Anterior cingulate cortex (tissue), 58 donors: ENCODE measurements at places on chromosomes 5 and 9.

DNA sequence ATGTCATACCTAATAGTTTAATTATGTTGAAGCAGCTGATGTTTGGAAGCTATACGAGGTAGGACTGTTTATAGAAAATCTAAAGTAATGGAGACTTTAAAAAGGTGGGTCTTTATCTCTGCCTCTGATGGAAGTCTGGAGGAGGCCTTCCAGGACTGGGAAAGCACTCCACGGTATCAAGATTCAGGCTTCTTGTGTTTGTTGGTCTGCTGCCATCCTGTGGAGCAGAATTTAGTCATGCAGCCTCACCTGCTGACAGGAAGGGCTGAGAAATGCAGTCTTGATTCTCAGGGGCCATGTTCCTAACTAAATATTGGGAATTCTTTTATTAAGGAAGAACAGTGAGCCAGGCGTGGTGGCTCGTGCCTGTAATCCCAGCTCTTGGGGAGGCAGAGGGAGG lies 15.9 kb downstream of the SPDL1 start:
- DNase-seq: no peak

GRCh38 chr5:80238778-80239679 lies 16.8 kb downstream of the SERINC5 start:
- peak; percentile 75 for DNase-seq

DNA sequence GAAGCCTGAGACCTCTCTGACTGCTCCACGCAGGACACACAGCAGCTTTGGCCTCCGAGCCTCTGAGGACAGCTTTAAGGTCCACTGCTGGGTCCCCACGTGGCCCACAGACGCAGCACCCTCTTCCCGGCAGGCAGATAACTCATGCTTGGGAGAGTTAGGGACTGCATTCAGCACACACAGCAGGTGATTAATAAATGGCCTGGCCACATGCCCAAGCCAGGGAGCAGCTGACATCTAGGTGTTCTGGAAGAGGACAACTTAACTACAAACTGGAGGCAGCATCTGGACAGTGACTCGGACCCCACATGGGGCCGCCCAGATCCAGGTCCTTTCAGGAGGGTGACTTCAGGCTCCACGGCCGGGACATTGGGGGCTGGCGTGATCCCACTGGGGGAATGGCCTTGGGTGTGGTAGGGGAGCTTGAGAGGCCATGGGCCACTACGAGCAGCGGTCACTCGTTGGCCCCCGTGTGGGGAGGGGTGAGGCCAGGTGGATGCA lies 11.3 kb downstream of the NINJ1 start:
- DNase-seq: no peak

GRCh38 chr5:72402381-72402890 lies 82.3 kb downstream of the PTCD2 start:
- no peak for DNase-seq

DNA sequence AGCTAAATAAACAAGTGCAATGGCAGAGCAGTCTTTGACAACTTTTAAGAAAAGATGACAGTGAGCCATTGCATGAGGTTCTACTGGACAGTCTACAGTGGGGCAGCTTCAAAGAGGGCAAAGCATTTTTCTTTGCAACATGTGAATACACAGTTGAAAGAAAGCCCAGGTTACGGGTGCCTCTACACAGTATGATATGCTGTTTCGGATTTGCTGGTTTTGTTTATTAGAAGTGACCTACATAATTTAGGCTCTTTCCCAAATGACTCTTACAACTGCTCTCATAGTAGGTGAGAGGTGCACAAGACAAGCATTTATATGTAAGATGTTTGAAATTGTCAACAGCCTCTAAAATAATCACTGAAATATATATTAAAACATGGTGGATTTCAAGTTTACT lies 62.4 kb downstream of the MEF2C start:
- no peak for DNase-seq

GRCh38 chr5:66660396-66660795 lies 64.2 kb downstream of the MAST4 start:
- DNase-seq: no peak

DNA sequence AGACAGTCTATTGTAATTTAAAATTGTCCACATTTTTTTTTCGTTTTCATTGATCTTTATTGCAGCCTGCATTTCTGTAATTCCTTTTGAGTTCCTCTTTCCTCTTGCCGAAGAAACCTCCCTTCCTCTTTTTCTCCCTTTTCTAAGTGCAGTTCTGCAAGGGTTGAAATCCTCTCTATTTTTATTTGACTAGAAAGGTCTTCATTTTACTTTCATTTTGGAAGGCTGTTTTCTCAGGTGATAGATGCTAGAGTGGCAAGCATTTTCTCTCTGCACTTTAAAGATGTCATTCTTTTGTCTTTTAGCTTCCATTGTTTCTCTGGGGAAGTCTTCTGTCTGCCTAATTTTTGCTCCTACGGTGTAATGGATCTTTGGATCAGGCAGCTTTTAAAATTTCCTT lies 248.5 kb downstream of the SMARCA2 start:
- DNase-seq: no peak

DNA sequence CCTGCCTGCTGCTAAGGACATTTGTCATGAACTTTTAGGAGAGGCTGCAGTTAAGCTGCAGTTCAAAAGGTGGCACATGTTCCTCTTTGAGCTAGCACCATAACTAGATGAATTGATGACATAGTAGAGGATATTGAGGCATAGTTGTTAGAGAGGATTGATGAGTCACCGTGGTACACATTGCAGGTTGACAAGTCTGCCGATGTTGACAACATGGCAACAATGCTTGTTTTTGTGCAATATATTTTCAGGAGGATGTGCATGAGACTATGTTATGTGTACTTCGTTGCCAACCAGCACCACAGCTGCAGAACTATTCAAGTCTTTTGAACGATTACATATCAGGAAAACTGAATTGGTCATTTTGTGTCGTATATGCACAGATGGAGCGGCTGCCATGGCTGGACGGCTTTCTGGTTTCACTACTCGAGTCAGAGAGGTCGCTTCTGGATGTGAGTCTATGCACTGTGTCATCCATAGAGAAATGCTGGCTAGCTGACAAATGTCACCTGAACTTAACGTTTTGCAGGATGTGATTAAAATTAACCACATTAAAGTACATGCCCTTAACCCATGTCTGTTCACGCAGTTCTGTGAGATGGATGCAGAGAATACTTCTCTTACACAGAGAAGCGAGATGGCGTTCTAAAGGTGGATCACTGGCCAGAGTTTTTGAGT lies 24.2 kb downstream of the ANP32B start:
- DNase-seq: no peak

DNA sequence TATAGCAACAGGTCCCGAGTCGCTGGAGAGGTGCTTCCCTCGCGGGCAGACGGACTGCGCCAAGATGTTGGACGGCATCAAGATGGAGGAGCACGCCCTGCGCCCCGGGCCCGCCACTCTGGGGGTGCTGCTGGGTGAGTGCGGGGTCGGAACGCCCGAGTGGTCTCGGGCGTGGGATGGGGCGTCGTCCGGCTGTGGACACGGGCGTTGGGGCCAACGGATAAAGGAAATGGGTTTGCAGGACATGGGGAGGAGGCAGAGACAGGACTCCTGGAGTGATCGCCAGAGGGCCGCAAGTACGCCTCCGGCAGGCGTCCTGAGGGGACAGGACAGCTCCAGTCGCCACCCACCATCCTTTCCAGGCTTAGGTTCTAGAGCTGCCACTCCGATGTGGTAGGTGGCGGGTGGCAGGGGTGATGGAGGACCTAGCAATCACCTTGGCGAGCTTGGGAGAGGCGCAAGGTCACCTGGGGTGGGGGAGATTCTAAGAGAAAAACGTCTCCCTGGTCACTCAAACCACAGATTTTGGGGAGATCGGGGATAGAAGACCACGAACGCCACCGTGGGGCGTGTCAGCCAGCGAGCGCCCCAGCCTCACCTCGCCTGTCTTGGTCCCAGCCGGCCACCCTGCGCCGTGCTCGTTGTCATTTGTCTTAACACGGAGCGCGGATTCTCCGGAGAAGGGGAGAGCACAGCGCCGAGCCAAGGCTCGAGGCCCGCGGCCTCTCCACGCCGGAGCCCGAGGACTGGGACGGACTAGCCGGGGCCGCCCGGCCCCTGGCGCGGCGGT lies 922 bp downstream of the LMX1B start:
- DNase-seq: no peak

DNA sequence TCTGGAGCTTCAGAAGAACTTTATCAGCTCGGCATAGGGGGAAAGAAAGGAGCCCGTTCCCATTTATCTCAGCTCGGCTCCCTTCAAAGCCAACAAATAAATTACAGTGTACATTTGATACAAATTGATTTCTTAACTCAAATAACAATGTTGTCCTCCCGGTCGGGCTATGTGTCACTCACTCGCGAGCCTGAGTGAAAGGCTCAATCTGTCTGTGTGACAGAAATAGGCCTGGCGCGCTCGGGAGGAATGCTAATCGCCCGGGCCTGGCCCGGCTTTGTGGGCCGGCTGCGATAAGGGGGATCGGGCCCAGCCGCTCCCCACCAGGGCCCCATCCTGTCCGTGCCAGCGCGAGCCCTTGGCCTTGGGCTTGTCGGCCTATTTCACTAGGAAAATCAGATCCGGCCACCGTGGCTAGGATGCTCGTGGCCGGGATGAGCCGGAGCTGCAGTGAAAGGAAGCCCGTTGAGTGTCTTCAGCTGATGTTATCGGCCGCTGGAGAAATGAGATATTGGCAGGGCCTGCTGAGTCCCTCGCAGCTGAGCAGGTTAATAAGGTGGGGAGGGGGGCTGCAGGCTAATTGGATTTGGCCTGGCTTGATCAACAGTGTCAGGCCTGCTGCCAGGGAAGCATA lies 258.7 kb downstream of the IRX1 start:
- no peak for DNase-seq

DNA sequence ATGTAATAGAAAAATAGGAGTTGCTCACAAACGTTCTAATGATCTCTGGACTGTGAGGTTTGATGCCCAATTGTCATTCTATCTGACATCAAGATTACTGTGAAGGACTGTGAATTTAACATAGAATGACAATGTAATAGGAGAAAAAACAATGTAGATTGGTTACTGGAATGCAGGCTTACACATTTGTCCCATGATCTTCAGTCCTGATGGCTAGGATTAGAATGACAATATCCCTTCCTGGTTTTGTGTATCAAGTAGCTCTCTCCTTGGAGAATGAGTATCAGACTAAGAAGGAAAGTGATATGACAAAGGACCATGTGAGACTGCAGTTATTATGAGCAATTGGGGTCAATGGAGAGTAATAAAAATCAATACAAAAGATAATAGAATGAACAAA lies 862.2 kb upstream of the C9orf72 start:
- no peak for DNase-seq

- no peak for DNase-seq
Observed at GRCh38 chr9:38008168-38009034, 60.6 kb downstream of the SHB start.

DNA sequence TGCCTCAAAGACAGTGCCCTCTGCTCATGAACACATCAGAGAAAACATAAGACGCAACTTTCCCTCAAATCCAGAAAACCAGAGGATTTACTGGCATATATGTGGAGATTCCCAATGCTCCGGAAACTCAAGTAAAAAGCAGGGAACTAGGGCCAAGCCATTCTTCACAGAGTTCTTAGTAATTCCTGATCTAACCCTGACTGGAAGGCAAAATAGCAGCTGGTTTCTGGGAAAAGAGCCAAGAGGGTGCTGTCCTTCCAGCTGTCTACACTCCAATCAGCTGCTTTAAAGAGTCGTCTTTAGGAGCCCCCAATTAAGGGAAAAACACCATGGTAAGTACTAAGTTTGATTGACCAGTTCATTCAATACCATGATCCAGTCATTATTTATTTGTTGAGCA lies 49.6 kb downstream of the GNA14 start:
- DNase-seq: peak; percentile 2

- no peak for DNase-seq
Observed at GRCh38 chr9:8633784-8634183, 834.2 kb upstream of the DMAC1 start.

DNA sequence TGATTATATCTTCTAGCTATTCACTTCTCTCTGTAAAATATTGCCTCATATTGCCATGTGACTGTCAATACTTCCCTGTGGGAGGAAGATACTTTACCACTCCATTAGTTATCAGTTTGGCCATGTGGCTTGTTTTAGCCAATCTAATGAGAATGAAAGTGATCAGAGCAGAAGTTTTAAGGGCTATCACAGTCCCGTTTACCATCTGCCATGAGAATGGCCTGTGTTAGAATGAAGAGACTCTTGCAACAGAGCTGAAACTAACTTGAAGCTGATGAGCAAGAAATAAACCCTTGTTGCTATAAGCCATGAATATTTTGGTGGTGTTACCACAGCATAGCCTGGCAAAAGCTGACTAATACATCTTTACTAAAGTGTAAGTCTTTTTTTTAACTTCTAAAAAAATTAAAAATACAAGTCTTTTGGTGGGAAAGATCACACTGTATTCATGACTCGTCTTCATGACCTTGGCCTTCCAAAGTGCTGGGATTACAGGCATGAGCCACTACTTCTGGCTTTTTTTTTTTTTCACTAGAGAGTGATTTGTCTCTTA lies 68.0 kb upstream of the CTNNA1 start:
- DNase-seq: no peak

GRCh38 chr5:1878050-1878849 lies 4.5 kb downstream of the IRX4 start:
- DNase-seq: no peak

DNA sequence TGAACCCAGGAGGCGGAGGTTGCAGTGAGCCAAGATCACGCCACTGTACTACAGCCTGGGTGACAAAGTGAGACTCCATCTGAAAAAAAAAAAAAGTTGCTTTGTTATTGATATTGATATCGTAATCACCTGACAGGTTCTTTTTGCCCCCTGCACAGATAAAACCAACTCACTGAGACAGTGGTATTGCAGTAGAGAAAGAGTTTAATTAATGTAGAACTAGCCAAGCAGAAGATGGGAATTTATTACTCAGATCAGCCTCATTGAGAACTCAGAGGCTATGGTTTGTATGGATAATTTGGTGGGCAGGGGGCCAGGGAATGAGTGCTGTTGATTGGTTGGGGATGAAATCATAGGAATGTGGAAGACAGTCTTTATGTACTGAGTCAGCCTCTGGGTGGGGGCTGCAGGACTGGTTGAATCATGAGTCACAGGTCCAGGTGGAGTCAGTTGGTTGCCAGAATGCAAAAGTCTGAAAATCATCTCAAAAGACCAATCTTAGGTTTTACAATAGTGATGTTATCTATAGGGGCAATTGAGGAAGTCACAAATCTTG lies 35.8 kb upstream of the MEGF10 start:
- no peak for DNase-seq

- DNase-seq: no peak
Observed at GRCh38 chr5:149207831-149208230, 63.8 kb upstream of the AFAP1L1 start.

- DNase-seq: no peak
Observed at GRCh38 chr9:71770170-71770569, 1.9 kb upstream of the CEMIP2 start.

GRCh38 chr5:159030357-159030756 lies 69.4 kb downstream of the EBF1 start:
- no peak for DNase-seq
